Left renal cortex interstitium (tissue), 4 donors: ENCODE measurements at places on chromosomes 7 and 10.

DNA sequence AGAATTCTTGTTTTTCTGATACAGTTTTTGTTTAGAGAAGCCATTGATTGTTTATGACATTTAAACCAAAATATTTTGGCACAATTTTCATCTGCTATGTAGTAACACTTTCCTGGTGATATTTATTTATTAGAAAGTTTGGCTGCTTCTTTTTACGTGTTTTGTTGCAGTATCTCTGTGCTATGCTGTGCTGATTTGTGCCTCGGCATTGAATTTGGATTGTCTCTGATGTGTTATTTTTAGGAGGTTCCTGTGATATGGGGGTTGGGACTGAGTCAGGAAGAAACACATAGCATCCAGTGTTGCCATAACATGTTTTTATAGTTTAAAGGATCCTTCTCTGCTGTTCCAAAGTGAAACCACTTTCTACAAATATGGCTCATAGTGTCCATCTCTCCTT lies 1197.7 kb upstream of the LRRN3 start:
- no peak for DNase-seq

DNA sequence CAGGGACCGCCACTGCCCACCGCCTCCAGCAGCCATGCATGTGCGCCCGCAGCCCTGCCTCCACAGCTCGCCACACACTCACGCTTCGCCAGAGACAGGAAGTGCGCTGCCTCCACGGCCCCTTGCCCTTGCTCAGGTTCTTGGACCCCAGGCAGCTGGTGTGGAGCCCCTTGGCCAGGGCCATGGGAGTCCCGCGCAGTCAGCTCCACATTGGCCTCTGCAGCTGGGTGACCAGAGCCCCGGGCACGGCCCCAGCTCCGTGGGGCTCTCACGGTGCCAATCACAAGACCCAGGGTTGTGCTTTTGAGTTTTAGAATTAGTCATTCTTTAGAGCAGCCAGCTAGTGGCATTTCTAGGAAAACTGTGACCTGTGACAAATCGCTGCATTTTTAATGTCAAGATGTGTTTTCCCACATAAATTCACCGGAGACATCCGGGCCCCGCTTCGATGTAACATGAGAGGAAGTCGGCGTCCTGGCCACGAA lies 4.3 kb upstream of the UTF1 start:
- DNase-seq = no peak

DNA sequence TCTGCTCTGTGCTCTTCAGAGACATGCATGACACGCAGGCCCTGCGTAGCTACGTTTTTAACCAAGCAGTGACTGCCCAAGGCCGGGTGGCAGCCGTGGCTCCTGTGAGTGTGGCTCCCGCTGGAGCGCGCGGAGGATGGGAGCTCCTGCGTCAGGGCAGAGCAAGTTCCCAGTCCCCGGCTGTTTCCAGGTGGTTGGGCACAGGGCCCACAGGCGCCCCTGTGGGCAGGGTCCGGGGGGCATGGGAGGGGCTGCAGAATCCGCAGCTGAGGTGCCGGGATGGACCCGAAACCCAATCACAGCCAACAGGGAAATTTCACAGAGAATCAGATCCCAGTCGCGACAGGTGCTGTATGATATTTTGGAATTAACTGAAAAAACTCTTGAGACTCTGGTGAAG lies 9.8 kb downstream of the NKX6-2 start:
- no peak for DNase-seq

DNA sequence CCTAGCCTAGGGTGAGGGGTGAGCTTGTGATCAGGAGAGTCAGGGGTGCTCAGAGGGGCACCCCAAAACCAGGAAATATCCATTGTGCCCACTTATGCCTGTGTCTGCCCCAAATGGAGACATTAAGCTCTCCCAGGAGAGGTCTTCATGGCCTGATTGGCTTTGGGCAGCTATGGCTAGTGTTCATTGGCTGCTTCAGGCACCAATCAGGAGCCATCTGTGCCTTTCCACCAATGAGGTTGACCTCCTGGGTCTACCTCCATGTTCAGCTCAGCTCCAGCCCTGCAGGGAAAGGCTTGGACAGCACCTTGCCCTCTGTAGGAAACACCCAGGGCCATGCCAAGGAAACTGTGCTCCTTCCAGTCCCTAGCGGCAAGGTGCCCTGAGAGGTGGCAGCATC lies 23.9 kb upstream of the HSPB1 start:
- no peak for DNase-seq

DNA sequence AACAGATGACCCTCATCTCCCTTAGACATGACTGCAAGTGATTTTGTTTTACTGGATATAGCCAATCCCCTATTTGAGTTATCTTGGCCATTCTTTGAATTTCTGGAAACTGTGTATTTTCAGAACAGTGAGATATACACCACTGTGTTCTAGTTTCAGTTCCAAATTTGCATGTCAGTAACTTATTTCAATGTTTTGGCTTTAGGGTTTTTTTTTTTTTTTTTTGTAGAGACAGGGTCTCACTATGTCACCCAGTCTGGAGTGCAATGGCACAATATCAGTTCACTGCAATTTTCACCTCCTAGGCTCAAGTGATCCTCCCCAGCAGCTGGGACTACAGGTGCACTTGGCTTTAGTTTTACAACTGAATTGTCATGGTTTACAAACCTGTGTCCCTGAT lies 67.2 kb downstream of the ATAD1 start:
- DNase-seq = no peak

DNA sequence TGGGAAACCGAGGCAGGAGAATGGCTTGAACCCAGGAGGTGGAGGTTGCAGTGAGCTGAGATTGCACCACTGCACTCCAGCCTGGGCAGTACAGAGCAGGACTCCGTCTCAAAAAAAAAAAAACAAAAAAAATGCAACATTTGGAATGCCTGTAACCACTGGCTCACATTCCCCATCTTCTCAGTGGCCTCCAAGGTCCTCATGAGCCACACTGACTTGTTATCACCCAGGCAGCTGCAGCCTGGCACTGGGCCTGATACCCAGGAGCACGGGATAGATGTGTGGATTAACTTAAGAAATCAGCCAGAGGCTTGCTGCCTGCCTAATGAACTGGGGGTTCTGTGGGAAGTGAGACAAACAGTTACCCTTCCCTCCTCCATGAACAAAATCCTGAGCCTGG lies 23.0 kb downstream of the JCAD start:
- no peak for DNase-seq

GRCh38 chr10:49689882-49690510 lies 10.5 kb downstream of the C10orf53 start:
- DNase-seq = no peak

- no peak for DNase-seq
These were observed 706.0 kb upstream of the AUTS2 start for GRCh38 chr7:68892236-68892635.

DNA sequence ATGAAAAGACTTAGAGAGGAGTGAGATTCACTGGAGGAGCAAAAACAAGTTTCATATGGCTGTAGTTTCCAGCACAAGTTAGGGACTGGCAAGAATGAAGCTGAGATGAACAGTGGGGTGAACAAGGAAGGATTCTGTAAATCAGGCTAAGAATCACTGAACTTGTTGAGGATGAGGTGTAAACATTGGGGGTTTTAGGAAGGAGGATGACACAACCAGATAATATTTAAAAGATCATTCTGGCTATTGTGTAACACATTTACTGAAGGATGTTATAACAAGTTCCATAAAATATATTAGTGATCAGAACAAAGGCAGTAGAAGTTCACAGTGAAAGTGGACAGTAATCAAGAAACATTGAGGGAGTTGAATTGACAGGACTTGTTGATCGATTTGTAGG lies 68.9 kb downstream of the CD36 start:
- no peak for DNase-seq

DNA sequence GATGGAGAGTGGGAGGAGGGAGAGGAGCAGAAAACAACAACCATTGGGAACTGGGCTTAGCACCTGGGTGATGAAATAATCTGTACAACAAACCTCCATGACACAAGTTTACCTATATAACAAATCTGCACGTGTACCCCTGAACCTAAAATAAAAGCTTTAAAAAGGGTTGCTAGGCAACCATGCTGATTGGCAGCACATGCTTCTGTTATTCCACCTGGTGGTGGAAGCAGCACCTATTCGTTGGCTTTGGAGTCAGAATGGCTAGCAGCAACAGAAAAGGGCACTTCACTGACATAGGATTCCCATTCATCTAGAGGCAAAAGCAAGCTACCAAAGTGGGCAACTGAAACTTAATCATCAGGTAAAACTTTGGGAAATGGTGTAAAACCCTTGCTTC lies 57.1 kb downstream of the RELN start:
- DNase-seq = no peak

DNA sequence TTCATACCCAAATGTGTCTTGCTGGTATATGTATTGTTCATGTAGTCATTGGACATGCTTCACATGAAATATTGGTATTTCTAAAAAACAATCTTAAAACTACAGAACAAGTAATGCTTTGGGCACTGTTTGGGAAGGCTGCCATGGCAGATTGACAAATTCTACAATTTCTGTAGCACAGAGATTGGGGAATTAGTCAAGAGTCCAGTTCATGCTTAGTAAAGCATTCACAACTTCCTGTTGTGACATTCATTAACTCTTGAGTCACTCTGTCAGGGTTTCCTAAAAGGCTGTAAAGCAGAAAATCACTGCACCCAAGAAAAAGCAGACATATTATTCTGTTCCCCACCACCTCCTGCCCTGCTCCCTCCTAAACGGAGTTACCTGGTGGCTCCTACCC lies 398.9 kb downstream of the PHTF2 start:
- no peak for DNase-seq

GRCh38 chr7:47512481-47513176 lies 69.3 kb downstream of the TNS3 start:
- no peak for DNase-seq

- DNase-seq = peak; percentile 27
These were observed 244.6 kb upstream of the MGMT start for GRCh38 chr10:129222436-129222835.

GRCh38 chr7:98202367-98203195 lies 8.7 kb upstream of the BHLHA15 start:
- DNase-seq = no peak

GRCh38 chr7:23893176-23893941 lies 183.3 kb downstream of the STK31 start:
- peak; percentile 3 for DNase-seq
